ENCODE measurements at places on chromosomes 2 and 18. TPM values are rescaled to one million over a fixed set of nuclear protein-coding genes. Genes with fewer than 3 reads are reported as not detected.

ANKRD30B gene
- polyA plus RNA-seq: not detected

PAX8 gene
- not detected for polyA plus RNA-seq

SKOR2 gene
- not detected for polyA plus RNA-seq

RAD51AP2 gene
- polyA plus RNA-seq: 0.54 TPM

MTIF2 gene
- polyA plus RNA-seq: 15.1 TPM

KYNU gene
- 0.18 TPM for polyA plus RNA-seq

All from neural cell (in vitro differentiated cells).